Stimulated activated CD8-positive, alpha-beta memory T cell treated with anti-CD3 and anti-CD28 coated beads, Interleukin-4, amount 100 ng/mL, for 1 hour (primary cell): ENCODE measurements at places on chromosomes 4 and X.

GRCh38 chr4:112225157-112225556 lies 6.4 kb upstream of the AP1AR start:
- no peak for DNase-seq

GRCh38 chrX:47097018-47097417 lies 18.8 kb downstream of the RGN start:
- no peak for DNase-seq

- DNase-seq = no peak
These were observed 52.5 kb downstream of the VGLL1 start for GRCh38 chrX:136584545-136584944.

DNA sequence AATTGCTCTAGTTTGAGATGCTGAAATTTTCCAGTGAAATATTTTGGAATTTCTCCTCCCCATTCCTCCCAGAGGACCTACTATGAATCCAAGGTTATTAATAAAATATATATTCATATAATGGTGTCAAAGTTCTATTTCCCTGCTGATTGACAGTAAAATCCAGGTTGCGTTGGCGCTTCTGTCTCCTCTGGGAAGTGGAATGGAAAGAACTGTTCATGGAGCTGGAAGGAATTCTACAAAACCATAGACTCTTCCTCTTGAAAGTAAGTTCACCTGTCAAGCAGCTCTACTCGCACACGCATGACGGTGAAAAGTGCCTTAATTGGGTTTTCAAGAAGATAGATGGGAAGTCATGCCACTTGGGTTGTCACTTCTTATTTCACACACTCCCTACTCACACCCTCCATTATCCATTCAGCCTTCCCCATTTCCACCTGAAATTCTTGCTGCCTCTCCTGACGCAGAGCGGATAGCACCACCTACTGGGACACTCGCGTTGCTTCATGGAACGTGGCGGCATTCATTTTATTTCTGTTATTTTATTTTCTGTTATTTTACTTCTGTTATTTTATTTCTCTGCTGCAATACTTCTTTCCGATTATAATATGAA lies 351.6 kb downstream of the NLGN4X start:
- no peak for DNase-seq

DNA sequence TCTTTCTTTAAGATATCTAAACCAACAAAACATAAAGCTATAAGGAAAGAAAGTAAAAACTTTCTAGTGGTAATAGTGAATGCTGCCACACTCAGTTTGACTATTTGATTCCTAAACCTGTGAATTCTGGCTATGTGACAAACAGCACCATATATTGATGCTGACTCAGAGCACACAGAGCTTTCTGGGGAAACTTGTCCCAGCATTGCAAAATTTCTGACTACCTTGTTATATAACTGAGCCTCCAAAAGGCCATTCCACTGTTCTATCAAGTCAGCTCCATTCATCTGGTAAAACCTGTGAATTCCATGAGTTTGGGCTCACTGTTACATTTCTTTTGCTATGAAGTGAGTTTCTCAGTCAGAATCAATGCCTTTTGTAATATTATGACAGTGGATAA lies 1229.7 kb downstream of the PCDH18 start:
- no peak for DNase-seq

GRCh38 chr4:84644087-84644486 lies 61.2 kb downstream of the CDS1 start:
- DNase-seq = no peak

GRCh38 chrX:24676403-24677024 lies 17.2 kb upstream of the POLA1 start:
- DNase-seq = no peak

DNA sequence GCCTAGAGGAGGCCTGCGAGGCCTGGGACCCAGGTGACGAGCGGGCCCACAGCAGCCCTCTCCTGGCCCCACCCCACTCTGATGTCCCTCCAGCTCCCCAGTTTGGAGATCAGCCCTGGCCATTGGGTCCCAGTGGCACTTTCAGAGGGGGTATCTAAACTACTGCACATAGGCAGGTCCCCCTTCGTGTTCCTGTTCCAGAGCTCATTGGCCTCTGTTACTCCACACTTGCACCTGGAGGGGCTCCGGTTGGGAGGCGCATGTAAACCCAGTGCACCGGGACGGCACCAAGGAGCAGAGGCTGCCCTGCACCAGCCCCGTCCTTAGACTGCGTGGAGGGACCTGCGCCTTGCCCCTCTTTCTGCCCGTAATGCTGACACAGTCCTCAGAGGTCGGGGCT lies 34.3 kb downstream of the TRMT44 start:
- DNase-seq = no peak

DNA sequence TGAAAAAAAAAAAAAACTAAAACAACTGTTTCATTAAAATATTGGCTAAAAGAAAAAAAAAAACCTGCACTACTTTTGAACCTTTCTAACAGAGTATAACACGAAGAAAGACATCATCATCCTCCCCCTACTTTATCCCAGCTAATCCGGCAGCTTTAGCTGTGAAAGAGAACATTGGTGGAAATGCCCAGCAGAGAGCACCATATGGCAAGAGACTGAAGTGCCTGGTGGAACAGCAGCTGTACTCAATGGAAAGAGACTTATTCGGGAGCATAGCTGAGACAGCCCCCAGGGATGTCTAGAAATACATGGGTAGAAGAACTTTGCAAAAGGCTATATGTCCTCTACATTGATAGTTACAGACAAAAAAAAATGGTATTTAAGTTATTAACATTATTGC lies 30.3 kb downstream of the STPG2 start:
- no peak for DNase-seq

DNA sequence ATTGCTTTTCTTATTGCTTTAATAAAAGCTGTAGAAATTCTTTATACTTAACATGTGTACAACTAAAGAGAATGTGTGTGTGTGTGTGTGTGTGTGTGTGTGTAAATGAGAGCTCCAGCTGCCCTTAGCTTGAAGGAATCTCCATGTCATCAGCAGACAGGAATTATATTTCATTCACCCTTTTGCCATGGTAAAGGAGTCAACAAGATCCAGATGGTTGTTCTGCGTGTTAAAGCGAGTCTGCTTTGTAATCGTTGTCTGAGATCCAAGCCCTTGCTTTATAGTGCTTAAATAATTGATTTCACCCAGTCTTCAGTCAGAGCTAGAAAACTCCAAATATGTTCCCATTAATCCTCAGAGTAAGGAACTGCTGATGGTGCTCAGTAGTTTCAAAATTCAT lies 285.5 kb downstream of the PDGFC start:
- no peak for DNase-seq

GRCh38 chr4:164695650-164696049 lies 58.3 kb upstream of the SMIM31 start:
- no peak for DNase-seq

- no peak for DNase-seq
These were observed 864.9 kb upstream of the SLIT2 start for GRCh38 chr4:19386786-19387185.

GRCh38 chr4:142352712-142353111 lies 493.4 kb downstream of the INPP4B start:
- DNase-seq = no peak

DNA sequence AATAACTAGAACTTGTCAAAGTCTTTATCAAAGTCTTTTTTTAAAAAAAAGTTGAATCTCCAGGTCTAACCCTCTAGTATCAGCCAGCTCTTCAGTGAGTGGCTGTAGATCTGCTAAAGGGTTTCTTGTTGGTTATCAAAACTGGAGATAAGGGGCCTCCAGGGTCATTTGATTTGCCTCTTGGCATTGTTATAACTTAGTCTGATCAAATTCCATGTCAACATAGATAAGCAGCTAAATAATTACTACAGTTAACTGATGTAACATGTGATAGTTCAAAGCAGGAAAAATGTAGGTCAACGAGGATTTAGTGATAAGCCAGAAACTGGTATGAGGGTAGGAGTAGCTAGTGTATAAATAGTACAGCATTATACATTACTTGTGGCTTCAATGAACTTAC lies 465.1 kb downstream of the PDHA2 start:
- DNase-seq = no peak

DNA sequence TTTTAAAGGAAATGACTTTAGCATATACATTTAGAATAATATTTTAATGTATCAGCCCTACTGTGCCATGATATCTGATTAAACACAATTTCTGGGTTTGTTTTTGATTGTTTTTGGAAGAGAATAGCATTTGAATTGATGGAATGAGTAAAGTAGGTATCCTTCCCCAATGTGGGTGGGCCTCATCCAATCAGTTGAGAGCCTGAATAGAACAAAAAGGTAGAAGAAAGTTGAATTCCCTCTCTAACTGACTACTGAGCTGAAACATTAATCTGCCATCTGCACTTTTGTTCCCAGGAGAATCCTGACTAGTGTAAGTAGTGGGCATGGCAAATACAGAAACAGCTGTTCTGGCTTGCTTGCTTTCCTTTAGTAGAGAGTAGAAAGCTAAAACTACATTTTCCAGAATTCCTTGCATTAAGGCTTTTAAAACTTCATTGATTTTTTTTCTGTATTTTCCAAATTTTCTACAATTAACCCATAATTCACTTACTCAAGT lies 9.7 kb upstream of the SEC24D start:
- no peak for DNase-seq

DNA sequence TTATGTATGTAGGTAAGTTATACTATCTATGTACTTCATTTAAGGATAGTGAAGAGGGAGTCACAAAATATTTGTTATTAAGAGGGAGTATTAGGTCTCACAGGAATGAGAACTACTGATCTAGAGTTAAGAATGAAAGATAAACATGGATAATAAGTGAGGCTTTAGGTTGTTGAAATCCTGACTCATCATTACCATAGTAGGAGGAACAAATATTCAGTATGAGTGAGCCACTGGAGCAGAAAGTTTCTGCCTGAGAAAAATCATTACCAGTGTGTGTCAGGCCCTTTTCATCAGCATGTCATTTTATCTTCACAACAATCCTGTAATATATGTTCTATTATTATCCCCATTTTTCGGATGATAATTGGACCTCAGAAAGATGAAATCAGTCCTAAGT lies 27.2 kb upstream of the IGSF1 start:
- no peak for DNase-seq

DNA sequence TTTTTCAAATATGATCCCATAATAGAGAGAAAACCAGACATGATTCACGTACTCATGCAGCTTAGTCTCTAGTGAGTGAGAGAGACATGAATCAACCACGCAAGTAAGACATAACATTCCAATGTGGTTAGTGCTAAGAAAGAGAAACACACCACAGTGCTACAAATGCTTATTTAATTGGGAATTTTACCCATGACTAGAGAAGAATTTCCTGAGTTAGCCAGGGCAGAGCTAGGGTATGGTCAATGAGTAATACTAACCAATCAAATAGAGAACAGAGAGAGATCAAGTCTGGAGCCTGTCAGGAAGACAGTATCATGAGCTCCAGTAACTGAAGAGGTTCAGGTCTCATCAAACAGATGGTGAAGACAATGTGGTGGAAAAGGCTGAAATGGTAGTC lies 495.2 kb downstream of the PDGFC start:
- DNase-seq = no peak

GRCh38 chr4:56149591-56149990 lies 200.8 kb downstream of the CEP135 start:
- DNase-seq = no peak

- DNase-seq = no peak
These were observed 161.6 kb upstream of the TLL1 start for GRCh38 chr4:165711436-165711835.

DNA sequence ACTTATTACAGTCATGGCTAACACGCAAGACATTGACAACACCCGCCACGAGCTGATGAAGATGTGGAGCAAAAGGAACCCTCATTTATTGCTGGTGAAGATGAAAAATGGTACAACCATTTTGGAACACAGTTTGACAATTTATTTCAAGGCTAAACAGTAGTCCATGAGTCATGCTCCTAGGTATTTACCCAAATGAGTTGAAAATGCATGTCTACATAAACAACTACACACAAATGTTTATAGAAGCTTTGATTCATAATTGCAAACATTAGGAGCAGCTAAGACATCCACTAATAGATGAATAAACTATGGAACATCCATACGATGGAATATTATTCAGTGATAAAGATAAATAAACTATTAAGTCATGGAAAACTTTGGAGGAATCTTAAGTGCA lies 580.1 kb downstream of the RAPGEF2 start:
- DNase-seq = no peak

- no peak for DNase-seq
These were observed 236.9 kb downstream of the AR start for GRCh38 chrX:67780694-67781109.

- no peak for DNase-seq
These were observed 64.0 kb downstream of the RASGEF1B start for GRCh38 chr4:81407726-81408125.

- DNase-seq = no peak
These were observed 10.6 kb upstream of the SLC2A9 start for GRCh38 chr4:10031668-10032590.

GRCh38 chr4:107837776-107838618 lies 13.3 kb downstream of the SGMS2 start:
- no peak for DNase-seq

DNA sequence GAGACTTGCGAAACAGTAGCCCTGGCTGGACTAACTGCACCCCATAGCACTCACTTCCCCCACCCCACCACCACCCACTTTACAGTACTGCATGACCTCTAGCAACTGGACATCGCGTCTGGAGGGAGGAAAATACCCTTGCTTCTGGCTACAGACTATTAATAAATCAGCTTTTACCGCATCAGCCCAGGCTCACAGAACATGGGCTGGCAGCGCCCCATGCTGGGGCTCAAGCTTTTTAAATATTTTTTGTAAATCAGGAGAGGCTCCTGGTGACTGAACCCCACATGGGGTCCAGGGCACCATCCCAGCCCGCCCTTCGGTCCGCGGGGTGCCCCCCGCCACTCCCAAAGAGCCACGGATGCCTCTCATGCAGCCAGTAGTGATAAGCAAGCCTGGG lies 2.7 kb downstream of the HS6ST2 start:
- no peak for DNase-seq

DNA sequence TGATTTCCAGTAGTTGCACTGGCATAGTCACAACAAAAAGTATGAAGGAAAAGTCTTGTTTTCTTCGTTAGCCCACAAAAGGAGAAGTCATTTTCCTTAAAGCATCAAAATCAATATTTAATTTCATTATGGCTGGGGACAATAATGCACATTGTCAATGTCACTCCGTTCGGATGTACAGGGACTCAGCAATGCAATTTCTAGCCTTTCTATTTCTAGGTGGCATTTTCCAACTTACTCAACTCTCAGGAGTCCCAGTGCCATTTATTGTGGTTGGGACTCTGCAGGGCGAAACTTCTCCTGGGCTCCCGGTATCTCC lies 99.6 kb downstream of the CEP135 start:
- no peak for DNase-seq

DNA sequence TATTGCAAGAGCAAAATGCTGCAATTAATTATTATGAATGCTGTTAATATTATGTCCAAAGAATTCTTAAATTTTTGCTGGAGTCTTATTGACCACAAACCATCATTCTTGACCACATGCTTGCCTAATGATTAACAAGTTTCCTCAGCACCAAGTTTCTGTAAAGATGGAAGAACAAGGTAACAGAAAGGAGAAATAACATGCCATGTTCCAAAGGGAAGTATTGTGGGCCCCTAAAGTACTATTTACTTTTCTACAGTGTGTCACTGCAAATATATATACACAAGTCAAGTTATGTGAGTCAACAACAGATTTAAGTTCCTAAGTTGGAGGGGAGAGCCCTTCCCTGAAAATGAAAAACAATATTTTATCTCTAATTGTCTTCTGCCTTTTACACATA lies 20.6 kb downstream of the FAM47E start:
- no peak for DNase-seq
